ENCODE measurements at places on chromosomes 7 and 10. TPM values are rescaled to one million over a fixed set of nuclear protein-coding genes. Genes with fewer than 3 reads are reported as not detected.

DNA sequence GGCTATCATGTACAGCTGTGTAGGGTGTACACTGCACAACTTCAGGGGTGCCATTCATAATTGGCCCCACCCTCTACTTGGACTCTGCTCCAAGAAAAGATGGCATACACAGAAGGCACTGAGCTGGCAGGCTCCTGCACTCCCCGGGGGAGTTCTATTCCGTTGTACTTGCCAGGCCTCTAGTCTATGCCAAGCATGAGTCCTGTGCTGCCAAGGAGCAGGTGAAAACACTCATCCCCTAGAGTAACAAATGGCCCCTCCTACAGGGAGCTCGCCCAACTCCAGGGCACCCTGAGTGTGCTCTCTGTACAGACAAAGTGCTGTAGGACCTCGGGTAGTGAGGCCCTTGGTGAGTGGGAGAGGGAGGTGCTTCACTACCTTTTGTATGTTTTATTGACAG, 127.2 kb downstream of the SLIT1 start:
- no peaks in the 10 kb centered on the region for H3K36me3 ChIP-seq
- H3K27ac ChIP-seq: no peak overlapping the region
- no peak overlapping the region for H3K4me3 ChIP-seq
- H3K27me3 ChIP-seq: peaks cover 51% of the 10 kb centered on the region
- H3K4me1 ChIP-seq: peaks cover under 1% of the 10 kb centered on the region

GRCh38 chr7:116229366-116229765, 19.0 kb downstream of the TES start:
- H3K36me3 ChIP-seq: peaks cover 11% of the 10 kb centered on the region
- no peak overlapping the region for H3K4me3 ChIP-seq
- H3K4me1 ChIP-seq: peaks cover 58% of the 10 kb centered on the region
- no peak for DNase-seq
- H3K27me3 ChIP-seq: no peaks in the 10 kb centered on the region

DNA sequence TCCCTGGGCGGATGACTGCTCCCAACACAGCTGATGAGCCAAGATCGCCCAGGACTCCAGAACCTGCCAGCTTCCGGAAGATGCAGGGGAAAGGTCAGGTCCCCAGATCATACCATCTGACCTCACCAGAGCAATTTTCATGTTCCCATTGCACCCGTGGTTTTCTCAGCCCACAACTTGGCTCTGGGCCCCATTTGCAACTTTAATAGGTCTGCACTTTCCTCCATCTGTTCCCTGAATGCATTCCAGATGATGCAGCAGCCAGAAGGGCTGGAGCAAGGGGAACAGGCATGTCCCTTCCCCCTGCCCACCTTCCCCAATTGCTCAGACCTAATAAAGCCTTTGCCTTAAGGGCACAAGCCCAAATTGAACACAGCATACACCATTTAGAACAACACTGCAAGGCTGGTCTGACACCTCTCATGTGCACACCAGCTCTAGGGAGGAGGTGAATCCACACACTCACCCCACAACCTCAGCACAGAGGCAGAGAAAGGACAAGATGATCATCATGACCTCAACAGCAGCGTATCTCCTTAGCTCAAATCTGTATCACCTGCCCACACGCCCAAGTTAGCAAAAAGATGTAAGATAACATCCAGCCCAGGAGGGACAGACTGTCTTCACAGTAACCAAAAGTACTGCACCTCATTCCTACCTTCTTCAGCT, 87.5 kb downstream of the PLXNA4 start:
- H3K27me3 ChIP-seq: peaks cover 79% of the 10 kb centered on the region
- H3K4me1 ChIP-seq: no peaks in the 10 kb centered on the region
- H3K36me3 ChIP-seq: no peaks in the 10 kb centered on the region
- H3K4me3 ChIP-seq: no peak overlapping the region
- no peak for DNase-seq

DNA sequence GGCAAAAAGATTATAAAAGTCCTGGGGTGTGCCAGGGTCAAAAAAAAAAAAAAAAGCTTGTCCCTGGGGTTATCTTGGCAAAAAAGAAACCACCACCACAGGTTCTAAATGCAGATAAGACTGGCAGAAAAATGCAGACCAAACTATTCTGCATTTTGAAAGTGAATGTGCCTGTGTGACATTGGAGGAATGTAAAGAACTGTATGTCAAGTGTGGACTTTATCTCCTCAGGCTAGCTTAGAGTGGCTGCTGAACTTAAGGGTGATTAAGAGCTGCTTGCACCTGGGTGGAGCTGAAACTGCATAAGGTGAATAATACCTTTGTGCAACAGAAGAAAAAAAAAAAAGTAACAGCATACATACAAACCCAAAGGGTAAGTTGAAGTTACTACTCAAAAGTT, 1.3 kb upstream of the NAPEPLD start:
- H3K4me3 ChIP-seq: peak overlapping the region; percentile 78
- no peaks in the 10 kb centered on the region for H3K27me3 ChIP-seq
- H3K36me3 ChIP-seq: peaks cover 69% of the 10 kb centered on the region
- DNase-seq: no peak
- H3K27ac ChIP-seq: peak overlapping the region; percentile 78

DNA sequence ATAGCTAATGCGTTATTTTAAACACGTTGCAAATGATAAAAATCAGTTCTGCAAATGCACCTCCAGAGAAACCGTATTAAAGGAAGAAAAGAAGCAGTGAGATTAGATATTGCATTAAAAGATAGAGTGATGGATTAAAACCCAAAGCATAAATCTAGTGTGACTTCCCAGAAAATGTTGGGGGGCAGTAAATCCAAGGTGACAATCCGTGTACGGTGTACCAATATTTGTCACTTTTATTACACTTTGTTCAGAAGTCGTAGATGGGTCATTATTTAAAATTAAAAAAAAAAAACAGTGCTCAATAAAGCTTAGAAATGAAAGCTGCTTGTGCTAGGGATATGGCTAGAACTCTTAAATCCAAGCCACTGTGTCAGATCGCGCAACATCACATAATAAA, 106.4 kb downstream of the TMEM130 start:
- no peaks in the 10 kb centered on the region for H3K36me3 ChIP-seq
- H3K27me3 ChIP-seq: peaks cover 35% of the 10 kb centered on the region
- no peak for DNase-seq
- H3K4me3 ChIP-seq: no peak overlapping the region
- H3K27ac ChIP-seq: no peak overlapping the region
- H3K4me1 ChIP-seq: no peaks in the 10 kb centered on the region

Gene TYW1B
- total RNA-seq: 2.4 TPM

- no peaks in the 10 kb centered on the region for H3K36me3 ChIP-seq
- no peak for DNase-seq
- H3K27ac ChIP-seq: no peak overlapping the region
- no peaks in the 10 kb centered on the region for H3K27me3 ChIP-seq
Observed at GRCh38 chr10:73439605-73440312, 6.4 kb upstream of the MSS51 start.

- H3K27me3 ChIP-seq: peaks cover 34% of the 10 kb centered on the region
- H3K27ac ChIP-seq: no peak overlapping the region
- DNase-seq: no peak
- H3K36me3 ChIP-seq: peaks cover 3% of the 10 kb centered on the region
- H3K4me3 ChIP-seq: no peak overlapping the region
Observed at GRCh38 chr7:150891740-150892139, 39.4 kb downstream of the AOC1 start.

Measured in Calu3 (cell line).